ENCODE measurements at places on chromosomes 16 and 17.

GRCh38 chr17:71519285-71519684 lies 601.5 kb upstream of the SOX9 start:
- no peak for DNase-seq

GRCh38 chr16:30546115-30546514 lies 11.5 kb upstream of the ZNF747 start:
- DNase-seq = no peak

GRCh38 chr17:44105941-44106340 lies 17.5 kb downstream of the HDAC5 start:
- no peak for DNase-seq

DNA sequence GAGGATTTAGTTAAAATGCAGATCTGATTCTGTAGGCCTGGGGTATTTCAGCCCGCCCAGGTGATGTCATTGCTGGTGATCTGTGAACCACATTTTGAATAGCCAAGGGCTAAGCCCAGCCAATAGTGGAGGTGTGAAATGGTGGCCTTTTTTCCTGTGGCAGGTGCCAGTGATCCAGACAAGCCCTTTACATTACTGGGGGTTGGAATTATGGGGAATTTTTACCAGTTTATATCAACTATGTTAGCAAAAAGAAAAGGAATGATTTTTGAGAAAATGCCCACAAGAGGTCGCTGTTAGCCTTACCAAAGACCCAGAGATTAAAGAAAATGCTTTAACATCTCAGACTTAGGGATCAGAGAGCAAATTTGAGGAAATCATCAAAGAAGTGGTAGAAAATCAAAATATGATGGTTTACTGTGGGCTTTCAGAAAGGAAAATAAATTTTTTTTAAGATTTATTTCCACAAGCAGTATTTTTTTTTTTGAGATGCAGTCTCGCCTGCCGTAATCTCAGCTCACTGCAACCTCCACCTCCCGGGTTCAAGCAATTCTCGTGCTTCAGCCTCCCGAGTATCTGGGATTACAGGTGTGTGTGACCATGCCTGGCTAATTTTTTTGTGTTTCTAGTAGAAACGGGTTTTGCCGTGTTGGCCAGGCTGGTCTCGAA lies 3.9 kb downstream of the VPS35L start:
- peak; percentile 49 for DNase-seq

DNA sequence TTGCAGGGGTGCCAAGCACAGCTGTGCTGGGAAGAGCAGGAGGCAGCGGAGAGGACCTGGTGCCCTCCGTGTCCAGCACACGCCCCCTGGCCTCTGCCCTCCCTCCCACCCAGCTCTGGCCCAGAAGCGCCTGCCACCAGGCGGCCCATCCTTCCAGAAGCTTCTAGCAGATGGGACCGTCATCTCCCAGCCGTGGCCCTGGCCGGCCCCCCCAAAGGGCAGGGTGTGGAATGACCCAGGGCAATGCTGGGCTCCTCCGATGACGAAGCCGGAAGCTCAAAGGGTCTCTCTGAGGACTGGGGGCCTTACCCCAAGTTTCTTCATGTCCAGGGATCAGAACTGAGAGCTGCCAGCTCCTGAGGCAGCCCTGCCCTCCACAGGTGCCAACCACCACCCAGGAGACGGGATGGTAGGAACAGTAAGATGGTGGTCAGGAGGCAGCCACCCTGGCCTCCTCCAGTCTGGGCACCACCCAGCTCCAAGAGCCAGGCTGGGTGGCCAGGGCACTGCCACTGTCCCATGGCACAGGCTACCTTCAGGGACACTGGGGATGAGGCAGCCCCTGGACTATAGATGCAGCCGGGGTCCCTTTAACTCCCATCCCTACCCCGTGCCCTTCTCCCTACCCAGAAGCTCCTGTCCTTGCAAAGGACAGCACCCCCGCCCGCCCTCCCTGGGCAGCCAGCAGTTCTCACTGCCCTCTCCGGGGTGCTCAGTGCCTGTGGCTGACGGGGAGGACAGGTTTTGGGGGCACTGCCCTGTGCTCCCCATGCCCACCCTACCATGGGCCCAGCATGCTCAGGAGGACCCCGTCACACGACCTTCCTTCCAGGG lies 6.5 kb upstream of the CDH15 start:
- DNase-seq = no peak

DNA sequence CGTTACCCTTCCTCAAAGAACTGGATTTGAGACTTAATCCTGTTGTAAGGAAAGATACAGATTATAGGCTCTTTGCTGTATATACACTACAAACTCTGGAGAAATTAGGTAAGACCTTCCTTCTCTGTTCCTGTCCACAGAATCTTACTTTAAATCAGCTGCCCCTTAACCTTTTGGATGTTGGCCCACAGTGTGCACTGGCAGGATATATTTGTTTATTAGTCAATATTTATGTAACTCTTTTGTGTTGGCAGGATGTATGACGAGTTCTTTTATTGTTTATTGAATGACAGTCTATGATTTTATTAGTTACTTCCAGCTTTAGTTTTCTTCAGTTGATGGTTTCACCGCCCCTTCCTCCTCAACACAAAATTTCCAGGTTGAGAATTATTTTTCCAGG lies 19.7 kb downstream of the LRRC36 start:
- DNase-seq = no peak

DNA sequence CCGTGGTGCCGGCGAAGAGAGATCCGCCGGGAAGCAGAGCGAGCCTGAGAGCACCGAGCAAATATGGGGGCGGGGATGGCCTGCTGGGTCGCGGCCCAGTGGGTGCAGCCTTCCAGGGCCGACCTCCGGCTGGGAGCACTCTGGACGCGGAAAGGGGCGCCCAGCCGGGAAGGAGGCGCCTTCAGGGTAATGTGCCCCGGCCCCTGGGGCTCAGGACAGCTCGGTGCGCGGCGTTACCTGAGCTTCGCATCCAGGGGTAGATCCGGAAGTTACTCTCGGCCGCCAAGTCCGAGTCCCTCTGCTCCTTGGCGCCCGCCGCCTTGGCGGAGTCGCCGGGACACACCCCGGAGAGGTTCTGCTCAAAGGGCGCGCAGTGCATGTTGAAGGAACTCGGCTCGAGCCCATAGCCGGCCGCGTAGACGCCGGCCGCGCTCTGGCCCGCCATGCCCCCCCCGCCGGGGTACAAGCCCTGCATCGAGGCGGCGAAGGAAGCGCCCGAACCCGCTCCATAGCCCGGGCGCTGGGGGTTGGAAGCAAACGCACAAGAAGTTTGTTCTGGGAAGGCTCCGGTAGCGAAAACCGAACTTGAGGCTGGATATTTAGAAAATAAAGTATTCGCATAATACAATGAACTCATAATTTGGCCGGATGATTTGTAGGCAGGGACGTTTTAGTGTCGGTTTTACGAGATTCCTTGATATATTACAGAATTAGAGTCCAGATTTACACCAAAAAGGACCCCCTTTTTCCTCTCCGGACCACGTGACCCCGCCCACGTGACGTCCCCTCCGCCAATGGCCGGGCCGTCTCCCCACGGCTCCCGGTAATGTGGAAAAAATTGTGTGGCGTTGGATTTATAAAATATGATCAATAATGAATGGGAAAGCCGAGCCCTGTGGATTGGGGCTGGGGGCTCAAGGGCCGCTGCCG lies at the start of gene HOXB7:
HOXB7 (minus strand) TSS at position 736 of the 930 bp plus-strand sequence; CDS start at position 637, 99 bp downstream.
- peak; percentile 87 for DNase-seq

GRCh38 chr16:57810197-57811031 lies 8.1 kb upstream of the KIFC3 start:
- DNase-seq = peak; percentile 84

- no peak for DNase-seq
Observed at GRCh38 chr16:80226499-80226898, 314.3 kb upstream of the DYNLRB2 start.

DNA sequence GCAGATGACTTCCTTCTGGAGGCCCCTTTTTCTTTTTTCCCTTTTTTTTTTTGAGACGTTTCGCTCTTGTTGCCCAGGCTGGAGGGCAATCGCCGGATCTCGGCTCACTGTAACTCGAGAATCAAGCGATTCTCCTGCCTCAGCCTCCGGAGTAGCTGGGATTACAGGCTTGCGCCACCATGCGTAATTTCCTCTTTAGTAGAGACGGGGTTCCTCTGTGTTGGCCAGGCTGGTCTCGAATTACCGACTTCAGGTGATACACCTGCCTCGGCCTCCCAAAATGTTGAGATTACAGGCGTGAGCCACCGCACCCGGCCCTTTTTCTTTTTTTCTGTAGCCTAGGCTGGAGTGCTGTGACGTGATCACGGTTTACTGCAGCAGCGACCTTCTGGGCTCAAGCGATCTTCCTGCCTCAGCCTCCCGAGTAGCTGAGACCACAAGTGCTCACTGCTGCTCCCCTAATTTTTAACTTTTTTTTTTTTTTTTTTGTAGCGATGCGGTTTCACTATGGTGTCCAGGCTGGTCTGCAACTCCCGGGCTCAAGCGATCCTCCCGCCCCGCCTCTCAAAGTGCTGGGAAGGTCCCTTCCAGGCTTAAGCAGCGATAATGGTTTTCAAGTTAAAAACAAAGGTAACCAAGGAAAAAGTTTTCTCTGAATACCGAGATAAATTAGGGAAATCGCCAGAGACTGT lies 956 bp upstream of the IST1 start:
- peak; percentile 32 for DNase-seq

DNA sequence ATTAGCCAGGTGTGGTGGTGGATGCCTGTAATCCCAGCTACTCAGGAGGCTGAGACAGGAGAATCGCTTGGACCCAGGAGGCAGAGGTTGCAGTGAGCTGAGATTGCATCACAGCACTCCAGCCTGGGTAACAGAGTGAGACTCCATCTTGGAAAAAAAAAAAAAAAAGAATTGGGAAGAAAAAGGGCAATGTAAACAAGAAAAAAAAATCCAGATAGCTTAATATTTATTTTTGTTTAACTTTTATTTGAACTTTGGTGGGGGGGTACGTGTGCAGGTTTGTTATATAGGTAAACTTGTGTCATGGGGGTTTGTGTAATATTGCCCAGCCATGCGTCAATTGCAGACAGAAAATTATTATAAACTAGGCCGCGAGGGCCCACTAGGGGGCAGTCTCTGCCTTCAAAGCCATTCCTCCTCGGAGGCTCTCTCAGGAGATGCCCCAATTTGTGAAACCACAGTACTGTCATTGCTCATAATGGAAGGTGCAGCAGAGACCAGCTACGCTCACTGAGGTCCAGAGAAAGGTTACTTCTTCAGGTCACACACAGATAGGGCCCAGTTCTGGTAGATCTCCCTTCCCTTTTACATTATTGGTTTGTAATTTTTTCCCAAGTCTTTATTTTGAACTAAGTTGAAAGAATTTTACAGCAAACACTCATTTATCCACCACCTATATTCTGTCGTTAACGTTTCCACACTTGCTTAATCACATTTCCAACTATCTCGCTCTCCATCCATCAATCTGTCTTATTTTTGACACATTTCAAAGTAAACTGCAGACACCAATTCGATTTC lies 206.2 kb downstream of the PRKCB start:
- DNase-seq = peak; percentile 87

- no peak for DNase-seq
Observed at GRCh38 chr16:11869353-11870228, 18.2 kb upstream of the RSL1D1 start.

GRCh38 chr16:84462296-84463210 lies 41.9 kb downstream of the MEAK7 start:
- no peak for DNase-seq

DNA sequence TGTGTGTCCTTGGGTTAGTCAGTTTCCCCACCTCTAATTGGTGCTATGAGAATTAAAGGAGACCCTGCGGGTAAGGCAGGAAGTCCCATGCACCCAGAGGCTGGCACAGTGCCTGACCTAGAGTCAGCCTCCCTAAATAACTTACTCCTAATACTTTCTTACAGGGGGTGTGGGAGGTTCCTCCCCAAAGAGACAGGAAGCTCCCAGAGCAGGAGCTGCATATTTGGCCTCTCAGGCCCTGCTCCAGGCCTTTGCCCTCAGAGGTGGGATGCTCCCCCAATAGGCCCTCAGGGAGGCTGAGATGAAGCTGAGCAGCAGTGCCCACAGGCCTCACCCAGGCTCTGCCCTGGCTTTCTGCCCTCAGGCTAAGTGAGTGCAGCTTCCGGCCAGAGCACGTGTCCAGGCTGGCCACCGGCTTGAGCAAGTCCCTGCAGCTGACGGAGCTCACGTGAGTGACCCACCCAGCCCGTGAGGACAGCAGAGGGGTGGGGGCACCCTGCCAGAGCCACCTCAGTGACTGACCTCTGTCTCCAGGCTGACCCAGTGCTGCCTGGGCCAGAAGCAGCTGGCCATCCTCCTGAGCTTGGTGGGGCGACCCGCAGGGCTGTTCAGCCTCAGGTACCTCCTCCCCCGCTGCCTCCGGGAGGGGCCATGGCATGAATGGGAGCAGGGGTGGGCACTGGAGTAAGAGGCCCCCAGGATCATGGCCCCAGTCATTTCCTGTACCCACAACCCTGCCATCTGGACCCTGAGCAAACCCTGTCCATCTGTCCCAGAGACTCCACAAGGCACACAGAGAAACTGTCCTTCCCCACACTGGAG lies 31.1 kb upstream of the CPNE2 start:
- peak; percentile 88 for DNase-seq

GRCh38 chr16:23072084-23072599 lies 77.1 kb downstream of the USP31 start:
- DNase-seq = peak; percentile 61

GRCh38 chr16:68396481-68396880 lies 51.8 kb downstream of the SMPD3 start:
- peak; percentile 79 for DNase-seq

DNA sequence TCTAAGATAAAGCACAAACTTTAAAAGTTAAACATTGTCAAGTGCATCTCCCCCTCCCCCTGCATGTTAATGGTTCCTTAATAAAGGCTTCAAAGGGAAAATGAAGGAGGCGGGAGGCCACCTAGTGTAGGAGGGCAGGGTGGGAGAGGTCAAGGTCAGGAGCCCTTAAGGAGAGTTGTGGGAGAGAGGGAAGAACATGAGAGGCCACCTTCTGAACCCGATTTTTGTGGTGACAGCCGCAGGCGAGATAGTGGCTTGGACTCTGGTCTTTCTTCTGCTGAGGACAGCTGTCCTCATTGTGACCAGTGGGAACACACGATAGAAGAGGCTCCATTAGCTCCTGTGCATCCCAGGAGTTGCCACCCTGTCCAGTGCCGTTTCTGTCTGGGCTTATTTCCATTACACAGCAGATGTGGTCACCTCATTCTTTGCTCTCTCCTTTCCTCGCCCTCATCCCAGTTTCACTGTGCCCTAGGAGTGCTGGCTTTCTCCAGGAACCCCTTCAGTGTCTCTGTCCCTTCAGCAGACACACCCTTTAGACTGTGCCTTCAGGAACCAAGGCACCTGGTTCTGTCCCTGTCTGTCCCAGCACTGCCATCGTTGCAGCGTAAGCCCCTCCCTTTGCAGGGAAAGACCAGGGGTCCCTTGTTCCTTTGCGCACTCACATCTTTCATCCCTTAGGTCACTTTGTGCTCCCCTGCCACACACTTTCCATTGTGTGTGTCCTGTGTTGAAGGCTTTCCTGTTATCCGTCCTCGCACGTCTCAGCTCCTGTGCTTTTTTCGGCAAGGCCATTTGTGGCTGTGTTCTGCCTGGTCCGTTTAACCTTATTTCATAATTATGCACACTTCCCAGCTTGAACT lies 7.5 kb downstream of the SEC14L1 start:
- DNase-seq = no peak

GRCh38 chr16:64012166-64012565 lies 1109.7 kb downstream of the CDH11 start:
- peak; percentile 14 for DNase-seq

GRCh38 chr16:55515111-55515510 lies 6.2 kb downstream of the LPCAT2 start:
- no peak for DNase-seq

- DNase-seq = peak; percentile 74
Observed at GRCh38 chr16:57627184-57627871, 1.1 kb upstream of the ADGRG1 start.

Data from AG20443 (cell line).